ENCODE measurements at places on chromosomes 6 and 20. TPM values are rescaled to one million over a fixed set of nuclear protein-coding genes. Genes with fewer than 3 reads are reported as not detected.

RFX6 gene
- not detected for polyA plus RNA-seq

GRCh38 chr6:36724514-36725390, 27.1 kb downstream of the RAB44 start:
- peak; percentile 45 for DNase-seq

GRCh38 chr20:46378412-46379009, 27.9 kb downstream of the ELMO2 start:
- no peak for DNase-seq

MRAP2 gene
- 30.6 TPM for polyA plus RNA-seq

GRCh38 chr6:139920027-139920775, 545.8 kb upstream of the CITED2 start:
- no peak for DNase-seq

ZC3H12D gene
- 0.42 TPM for polyA plus RNA-seq

DNA sequence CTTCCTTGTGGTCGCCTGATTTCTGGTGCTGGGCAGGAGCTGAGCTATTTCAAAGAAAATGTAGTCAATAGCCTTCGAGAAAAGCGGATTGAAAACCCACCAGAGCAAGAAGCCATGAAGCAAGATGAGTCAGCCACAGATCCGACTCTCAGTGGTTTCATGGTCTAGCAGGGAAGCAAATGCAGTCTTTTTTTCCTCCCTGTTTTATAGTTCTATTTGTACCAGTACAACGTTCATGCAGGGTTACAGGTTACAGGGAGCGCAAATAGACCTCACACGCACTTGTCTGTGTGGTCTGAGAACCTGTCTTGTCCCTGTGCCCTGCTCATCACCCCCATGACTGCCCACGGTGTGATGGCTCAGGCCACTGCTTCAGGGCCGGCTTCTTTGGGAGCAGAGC, 309.8 kb upstream of the SUPT3H start:
- no peak for DNase-seq

ARMC12 gene
- 1.3 TPM for polyA plus RNA-seq

All from muscle of back (tissue), 13 donors.